Kidney (tissue), 22 donors: ENCODE measurements at places on chromosomes 6 and 20.

- no peak for DNase-seq
These were observed 10.8 kb downstream of the ASXL1 start for GRCh38 chr20:32368925-32369324.

- no peak for DNase-seq
These were observed 94.5 kb downstream of the BACH2 start for GRCh38 chr6:90202156-90202555.

DNA sequence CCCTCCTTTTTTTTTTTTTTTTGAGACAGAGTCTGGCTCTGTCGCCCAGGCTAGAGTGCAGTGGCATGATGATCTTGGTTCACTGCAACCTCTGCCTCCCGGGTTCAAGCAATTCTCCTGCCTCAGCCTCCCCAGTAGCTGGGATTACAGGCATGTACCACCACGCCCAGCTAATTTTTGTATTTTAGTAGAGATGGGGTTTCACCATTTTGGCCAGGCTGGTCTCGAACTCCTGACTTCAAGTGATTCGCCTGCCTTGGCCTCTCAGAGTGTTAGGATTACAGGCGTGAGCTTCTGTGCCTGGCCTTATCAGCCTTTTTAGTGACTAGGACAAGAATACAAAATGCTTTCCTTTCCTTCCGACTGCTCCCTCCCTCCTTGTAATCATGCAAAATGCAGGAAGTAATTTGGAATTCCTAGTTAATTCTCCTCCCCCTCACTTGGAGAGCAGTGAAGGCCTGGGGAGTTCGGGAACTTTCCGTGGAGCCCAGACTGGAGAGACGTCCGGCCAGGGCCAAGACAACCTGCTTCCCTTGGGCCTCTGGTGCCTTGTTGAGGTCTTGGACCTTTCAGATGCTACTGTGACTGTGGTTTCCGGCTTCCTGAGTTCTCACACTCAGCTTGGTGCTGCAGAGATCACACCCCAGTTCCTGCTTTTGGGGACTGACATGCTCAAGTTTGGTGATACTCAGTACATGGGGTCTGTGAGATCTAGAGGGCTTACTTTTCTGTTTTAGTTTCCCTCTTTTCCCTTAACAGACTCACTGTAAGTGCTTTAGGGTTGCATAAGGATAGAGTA, 3.9 kb upstream of the PHF20 start:
- DNase-seq, result peak; percentile 89

- DNase-seq, result no peak
These were observed 2.5 kb downstream of the SMIM13 start for GRCh38 chr6:11096109-11096508.

- DNase-seq, result no peak
These were observed 28.4 kb downstream of the POFUT1 start for GRCh38 chr20:32236048-32236533.
